ENCODE measurements at places on chromosomes 2 and 18. TPM values are rescaled to one million over a fixed set of nuclear protein-coding genes. Genes with fewer than 3 reads are reported as not detected.

- DNase-seq: no peak
These were observed 615.8 kb downstream of the XIRP2 start for GRCh38 chr2:167504061-167504460.

DNA sequence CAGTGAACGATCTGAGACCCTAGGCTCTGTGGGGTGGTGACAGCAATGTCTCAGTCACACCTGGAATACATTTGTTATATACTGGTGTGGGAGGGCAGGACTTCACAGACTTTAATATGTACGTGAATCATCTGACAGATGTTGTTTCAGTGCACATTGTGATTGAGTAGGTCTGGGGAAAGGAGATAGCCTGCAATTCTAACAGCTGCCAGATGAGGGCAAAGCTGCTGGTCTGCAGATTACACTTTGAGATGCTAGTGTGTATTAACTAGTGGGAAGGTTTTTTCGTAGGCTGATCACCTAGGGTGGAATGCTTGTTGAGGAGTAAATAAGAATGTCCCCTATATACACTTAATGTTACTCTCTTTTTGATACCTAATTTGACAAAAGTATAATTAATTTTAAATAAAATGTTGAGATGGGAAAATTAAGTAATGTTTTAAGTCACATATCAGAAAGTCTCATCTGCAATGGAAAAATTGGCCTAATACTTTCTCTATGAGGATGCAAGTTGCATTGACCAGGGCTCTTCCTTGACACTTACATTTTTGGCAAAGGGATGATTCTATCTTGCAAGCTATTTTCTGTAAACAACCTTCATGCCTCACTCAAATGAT lies 496.9 kb upstream of the HNMT start:
- no peak for DNase-seq

DNA sequence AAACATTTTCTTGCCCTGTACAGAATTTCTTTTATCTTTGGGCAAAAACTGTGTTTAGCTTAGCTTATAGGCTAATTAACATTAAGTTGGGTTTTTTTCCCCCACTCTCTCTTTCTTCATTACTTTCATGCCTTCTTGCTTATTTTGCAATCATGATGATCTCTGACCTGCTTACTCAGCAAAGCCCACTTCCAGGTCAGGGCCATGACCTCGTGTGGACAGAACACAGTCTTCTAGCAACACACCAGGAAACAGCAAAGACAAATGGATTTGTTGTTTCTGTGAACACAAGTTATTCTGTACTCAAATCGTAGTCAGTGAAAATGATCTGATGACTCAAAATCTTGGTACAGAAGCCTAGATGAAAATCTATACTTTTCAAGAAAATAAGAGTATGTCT lies 60.7 kb downstream of the SPATS2L start:
- DNase-seq: no peak

GRCh38 chr2:11395389-11395788 lies 51.0 kb upstream of the ROCK2 start:
- DNase-seq: peak; percentile 49

DNA sequence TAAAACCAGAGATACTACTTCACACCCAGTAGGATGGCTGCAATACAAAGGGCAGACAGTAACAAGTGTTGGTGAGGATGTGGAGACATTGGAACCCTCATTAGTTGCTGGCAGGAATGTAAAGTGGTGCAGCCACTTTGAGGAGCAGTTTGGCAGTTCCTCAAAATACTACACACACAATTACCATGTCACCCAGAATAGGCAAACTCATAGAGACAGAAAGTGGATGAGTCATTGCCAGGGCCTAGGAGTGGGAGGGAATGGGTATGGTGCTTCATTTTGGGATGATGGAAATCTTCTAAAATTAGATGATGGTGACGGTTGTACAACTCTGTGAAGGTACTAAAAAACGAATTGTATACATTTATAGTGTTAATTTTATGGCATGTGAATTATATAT lies 54.8 kb downstream of the ATP9B start:
- DNase-seq: no peak

- no peak for DNase-seq
These were observed 398.8 kb downstream of the GALR1 start for GRCh38 chr18:77648411-77648810.

- no peak for DNase-seq
These were observed 405.4 kb downstream of the CDH2 start for GRCh38 chr18:27771571-27771970.

GRCh38 chr2:43238176-43238575 lies 11.8 kb upstream of the ZFP36L2 start:
- DNase-seq: no peak

DNA sequence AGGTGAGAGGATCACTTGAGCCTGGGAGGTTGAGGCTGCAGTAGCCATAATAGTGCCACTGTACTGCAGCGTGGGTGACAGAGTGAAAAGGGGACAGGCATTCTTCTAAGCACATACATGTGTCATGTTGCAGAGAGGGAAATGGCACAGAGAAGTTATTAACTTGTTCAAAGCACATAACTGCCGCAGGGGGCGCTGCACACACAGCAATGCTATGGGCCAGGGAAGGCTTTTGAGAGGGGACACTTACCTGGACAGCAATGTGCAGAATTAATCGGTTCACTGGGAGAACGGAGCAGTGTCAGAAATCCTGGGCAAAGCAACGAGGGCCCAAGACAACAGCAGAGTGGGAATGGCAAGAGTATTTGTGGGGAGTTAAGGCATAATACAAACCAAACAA lies 2.4 kb downstream of the SCYGR8 start:
- DNase-seq: no peak

DNA sequence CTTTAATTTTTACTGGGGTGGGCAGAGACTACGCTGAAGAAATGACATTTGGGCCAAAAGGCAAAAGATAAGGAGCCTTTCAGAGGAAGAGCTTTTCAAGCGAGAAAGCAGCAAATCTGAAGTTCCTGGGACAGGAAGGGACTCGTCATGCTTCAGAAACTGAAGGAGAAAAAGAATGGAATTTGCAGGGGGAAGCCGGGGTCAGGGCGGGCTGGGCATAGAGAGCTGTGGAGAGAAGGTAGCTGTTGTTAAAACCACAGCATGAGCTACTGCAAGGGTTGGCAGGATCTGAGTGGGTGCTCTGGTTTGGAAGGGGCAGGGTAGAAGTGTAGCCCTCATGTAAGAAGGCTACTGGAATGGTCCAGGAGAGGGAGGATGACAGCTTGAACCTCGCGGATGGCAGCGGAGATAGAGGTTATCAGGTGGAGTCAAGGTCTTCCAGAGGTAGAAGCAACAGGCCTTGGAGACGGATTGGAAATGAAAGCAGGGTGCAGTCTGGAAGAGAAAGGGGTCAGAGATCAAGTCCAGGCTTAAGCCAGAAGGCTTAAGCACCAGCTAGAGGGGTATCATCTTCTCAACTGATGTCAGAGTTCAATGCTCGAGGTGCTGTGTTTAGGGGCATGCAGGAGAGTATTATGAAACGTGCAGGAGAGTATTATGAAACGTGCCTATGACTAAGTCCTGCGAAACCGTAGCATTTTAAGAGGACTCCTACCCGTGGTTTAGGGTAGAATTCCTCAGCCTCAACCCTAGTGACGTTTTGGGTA lies 18.9 kb downstream of the ATP8B1 start:
- DNase-seq: no peak

- no peak for DNase-seq
These were observed 76.9 kb downstream of the NRXN1 start for GRCh38 chr2:50955081-50955480.

DNA sequence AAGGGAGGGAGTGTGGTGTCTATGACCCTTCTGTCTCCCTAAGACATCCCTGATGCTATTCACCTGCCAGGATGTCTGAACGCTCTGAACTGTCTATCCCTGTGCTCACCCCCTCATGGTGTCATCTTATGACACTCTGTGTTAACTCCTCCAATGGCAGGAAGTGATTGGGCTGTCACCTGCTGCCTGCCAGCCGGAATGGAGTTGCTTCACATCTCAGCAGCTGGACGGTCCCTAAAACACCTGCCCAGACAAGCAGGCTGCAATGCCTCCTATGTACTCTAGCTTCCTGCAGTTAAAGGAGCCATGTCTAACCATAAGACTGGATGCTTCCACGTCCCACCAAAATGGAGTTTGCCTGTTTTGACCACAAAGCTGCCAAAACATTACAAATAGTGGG lies 99.9 kb downstream of the CPO start:
- DNase-seq: no peak

DNA sequence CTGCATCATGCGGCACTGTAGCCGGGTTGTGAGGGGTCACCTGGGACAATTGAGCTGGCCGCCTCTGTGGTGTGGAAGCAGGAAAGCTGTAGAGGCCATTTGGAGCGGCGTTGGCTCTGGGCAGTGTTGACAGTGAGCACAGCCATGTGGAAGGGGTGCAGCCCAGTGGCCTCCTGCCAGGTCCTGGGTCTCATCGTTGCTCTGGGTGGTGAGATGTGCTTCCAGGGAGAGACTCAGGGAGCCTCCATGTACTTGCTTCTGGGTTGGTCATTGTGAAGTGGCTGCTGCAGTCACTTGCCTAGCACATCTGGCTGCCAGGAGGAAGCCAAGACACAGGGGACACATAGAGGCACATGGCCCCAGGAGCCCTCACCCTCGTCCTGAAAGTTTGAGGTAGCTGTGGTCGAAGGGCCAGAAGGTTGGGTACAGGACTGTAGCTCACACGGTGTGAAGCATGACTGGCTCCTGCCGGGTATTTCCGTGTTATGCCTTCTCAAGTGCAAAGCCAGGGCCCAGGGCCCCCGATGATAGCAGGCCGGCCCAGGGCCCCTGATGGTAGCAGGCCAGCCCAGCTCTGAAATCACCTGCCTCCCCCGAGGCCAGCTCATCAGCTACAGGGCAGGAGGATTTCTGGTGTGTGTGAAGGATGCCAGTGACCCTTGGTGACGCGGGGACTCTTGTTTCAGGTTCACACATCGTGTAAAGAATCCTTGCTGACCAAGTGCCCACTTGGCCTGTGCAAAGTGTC lies 82.6 kb downstream of the DGKD start:
- peak; percentile 72 for DNase-seq

- DNase-seq: no peak
These were observed 348.6 kb downstream of the ANAPC1 start for GRCh38 chr2:111535404-111535803.

- DNase-seq: peak; percentile 19
These were observed 4.2 kb downstream of the PXDN start for GRCh38 chr2:1739961-1740715.

GRCh38 chr2:119491776-119492525 lies 32.3 kb downstream of the SCTR start:
- DNase-seq: no peak

DNA sequence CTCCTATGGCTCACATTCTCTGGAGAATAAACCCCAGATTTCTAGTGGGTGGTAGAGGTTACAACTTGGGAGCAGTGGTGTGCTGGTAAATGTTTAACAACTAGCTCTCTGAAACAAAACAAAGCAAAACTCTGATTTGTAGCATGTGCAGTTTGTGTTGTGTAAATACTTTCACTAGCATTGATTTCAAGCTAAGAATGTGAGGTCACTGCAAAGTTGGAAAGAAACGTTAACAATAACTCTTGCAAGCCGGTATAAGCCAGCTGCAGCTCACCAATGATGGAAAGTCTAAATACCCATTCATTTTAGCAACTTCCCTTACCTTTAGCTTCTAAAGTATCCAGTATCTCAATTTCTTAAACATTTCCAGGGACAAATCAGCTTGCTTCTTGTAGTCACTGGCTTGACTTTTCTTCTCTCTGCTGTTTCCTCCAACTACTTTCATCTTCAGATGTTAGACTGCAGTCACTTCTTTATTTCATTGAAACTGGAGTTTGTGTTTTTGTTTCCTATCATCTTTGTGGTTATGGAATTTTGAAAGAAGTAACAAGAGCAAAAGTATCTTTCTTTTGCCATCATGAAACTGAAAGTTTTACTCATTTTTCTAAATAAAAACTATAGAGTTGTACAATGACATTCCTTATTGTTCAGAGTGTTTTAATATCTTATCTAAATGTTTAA lies 140.2 kb downstream of the PLCL1 start:
- no peak for DNase-seq

DNA sequence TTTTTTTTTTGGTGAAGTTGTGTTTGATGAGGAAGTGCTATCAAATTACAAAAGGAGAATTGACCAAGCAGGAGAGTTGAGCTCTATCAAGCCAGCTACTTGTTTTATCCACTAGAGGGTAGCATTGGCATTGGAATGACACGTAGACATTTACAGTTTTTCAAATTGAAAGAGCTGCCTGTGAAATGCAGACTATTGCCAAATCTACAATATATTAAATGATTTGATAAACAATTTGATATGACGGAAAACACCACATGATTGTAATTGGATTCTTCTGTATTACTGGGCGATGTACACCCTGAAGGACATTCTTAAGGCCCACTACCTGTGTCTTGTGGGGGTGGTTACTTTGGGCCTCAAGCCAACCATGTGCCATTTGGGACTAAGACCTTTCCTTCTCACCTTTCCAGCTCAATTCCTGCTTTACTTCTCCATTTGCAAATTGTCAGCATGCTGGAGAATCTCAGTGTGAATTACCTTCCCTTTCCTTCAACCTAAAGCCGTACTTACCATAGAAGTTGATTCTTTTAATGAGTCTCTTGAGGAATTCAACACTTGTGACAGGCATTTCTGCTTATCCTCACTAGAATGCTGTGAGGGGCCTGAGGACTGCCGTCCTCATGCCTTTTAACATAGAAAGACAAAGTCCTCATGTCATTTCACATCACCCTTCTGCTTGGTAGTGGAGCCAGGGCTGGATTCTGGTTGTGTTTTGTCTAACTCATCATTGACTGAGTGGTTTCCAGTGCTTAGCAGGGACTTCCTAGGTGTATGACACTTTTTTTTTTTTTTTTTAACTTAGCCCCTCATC lies 134.8 kb upstream of the THUMPD2 start:
- DNase-seq: no peak

GRCh38 chr2:186327251-186327868 lies 158.7 kb upstream of the ZC3H15 start:
- no peak for DNase-seq

GRCh38 chr2:220458051-220458450 lies 830.6 kb downstream of the SLC4A3 start:
- no peak for DNase-seq

GRCh38 chr2:181857483-181857882 lies 34.0 kb upstream of the ITPRID2 start:
- DNase-seq: no peak

Gene STARD6
- total RNA-seq: not detected

Gene HOXD12
- total RNA-seq: not detected

Gene CFAP210
- total RNA-seq: not detected

Gene DRC1
- total RNA-seq: not detected

Gene IL18RAP
- total RNA-seq: 0.99 TPM

Gene DLX2
- total RNA-seq: not detected

Gene NOSTRIN
- total RNA-seq: 11.5 TPM

Gene CFAP65
- total RNA-seq: not detected

Gene CD28
- total RNA-seq: 0.92 TPM

Gene PAX8
- total RNA-seq: 0.30 TPM

All from left ventricle myocardium superior (tissue), 1 donor.